Stimulated activated CD8-positive, alpha-beta memory T cell treated with anti-CD3 and anti-CD28 coated beads, Interleukin-7, amount 100 ng/mL, for 48 hours (primary cell): ENCODE measurements at places on chromosomes 11 and 22.

DNA sequence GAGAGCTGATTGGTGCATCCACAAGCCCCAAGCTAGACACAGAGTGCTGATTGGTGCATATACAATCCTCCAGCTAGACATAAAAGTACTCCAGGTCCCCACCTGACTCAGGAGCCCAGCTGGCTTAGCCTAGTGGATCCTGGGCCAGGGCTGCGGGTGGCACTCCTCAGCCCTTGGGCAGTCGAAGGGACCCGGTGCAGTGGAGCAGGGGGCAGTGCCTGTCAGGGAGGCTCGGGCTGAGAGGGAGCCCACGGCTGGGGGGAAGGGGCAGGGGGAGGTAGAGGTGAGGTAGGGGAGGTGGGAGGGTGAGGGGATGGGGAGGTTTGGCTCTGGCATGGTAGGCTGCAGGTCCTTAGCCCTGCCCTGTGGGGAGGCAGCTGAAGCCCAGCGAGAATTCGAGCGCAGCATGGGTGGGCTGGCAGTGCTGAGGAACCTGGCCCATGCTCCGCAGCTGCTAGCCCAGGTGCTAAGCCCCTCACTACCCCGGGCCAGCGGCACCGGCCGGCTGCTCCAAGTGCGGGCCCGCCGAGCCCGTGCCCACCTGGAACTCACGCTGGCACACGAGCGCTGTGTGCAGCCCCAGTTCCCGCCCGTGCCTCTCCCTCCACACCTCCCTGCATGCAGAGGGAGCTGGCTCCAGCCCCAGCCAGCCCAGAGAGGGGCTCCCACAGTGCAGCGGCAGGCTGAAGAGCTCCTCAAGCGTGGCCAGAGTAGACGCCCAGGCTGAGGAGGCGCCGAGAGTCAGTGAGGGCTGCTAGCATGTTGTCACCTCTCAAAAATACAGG lies 742.8 kb downstream of the FAM181B start:
- no peak for DNase-seq

- no peak for DNase-seq
Observed at GRCh38 chr11:56782167-56782847, 33.8 kb upstream of the OR9G4 start.

GRCh38 chr11:32440916-32441315 lies 5.6 kb upstream of the WT1 start:
- DNase-seq = no peak

DNA sequence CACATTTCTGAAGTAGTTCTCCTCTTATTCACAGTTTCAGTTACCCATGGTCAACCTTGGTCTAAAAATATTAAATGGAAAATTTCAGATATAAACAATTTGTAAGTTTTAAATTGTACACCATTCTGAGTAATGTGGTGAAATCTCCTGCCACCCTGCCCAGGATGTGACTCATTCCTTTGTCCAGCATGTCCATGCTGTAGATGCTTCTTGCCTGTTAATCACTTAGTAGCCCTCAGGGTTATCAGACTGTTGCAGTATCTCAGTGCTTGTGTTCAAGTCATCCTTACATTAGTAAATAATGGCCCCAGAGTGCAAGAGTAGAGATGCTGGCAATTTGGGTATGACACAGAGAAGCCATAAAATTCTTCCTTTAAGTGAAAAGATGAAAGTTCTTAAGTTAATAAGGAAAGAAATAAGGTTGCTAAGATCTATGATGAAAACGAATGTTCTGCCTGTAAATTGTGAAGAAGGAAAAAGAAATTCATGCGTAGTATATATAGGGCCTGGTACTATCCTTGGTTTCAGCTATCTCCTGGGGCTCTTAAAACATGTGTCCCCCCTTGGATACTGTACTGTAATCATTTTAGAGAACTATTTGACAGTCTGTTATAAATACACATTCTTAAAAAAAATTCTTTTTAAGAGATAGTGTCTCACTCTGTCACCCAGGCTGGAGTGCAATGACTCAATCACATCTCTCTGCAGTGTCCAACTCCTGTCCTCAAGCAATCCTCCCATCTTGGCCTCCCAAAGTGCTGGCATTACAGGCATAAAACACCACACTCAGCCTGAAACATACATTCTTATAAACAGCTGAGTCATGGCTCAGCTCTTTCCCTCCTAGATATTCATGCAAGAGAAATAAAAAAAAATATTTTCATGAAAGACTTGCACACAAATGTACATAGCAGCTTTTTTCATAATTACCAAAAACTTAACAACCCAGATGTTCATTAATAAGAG lies 31.3 kb downstream of the MTNR1B start:
- DNase-seq = no peak

DNA sequence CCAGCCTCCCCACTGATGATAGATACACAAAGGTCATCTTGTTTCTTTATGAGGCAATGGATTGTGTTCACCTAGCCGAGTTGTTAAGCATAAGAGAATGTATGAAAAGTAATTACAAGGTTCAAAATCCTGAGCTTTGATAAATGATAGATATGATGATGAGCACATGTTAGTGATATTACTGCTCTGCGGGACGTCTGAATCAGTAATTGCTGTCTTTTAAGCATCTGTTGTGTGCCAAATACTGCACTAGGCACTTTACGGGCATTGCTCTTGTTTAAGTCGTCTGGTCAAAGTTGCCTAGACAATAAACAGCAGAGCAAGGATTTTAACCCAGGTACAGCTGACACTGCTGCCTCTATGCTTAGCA lies 559 bp upstream of the RNF141 start:
- no peak for DNase-seq

- DNase-seq = no peak
Observed at GRCh38 chr11:12793506-12793905, 119.3 kb downstream of the TEAD1 start.

- no peak for DNase-seq
Observed at GRCh38 chr11:91707652-91708482, 516.8 kb upstream of the FAT3 start.
